ENCODE measurements at places on chromosomes 7 and 10.

GRCh38 chr7:29898301-29898700, 91.3 kb downstream of the SCRN1 start:
- DNase-seq, result no peak

- DNase-seq, result no peak
These were observed 11.7 kb downstream of the SLC39A12 start for GRCh38 chr10:17963431-17963830.

DNA sequence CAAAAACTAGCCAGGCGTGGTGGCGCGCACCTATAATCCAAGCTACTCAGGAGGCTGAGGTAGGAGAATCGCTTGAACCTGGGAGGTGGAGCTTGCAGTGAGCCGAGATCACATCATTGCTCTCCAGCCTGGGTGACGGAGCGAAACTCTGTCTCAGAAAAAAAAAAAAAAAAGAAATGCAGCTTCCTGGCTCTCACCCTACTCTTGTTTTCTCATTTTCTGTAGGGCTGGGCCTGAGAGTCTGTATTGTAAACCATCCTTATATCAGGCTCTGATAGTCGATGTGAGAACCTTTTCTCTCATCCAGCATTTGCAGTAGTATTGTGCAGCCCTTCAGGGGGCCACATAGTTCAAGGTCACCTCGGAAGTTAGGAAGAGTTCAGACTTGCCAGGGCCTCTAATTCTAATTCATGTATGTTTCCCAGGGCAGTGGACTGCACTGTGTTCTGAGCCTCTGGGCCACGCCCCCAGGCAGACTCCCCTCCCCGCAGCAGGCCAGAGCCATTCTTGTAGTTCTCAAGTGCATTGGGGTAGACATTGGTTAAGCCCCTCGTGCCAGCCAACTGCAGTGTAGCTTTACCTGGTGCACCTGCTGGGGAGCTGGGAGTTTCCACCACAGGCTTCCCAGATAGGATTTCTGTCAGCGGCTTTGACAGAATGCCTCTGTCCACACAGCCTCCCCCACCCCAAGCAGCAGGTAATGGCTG, 38.3 kb upstream of the PDCD4 start:
- no peak for DNase-seq

DNA sequence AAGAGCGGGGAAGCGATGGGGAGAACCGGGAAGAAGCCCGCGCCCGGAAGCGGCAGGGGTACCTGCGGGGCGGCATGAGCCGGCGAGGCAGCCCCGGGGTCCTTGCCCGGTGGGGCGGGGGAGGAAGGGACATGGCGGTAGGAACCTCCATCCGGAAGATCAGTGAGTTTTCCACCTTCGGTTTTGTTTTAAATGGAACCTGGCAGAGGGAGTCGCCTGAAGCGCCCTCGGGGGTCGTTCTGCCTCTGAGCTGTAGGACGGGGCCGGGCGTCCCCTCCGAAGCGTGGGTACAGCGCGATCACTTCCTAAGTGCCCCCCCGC, 471 bp downstream of the PFKP start:
- no peak for DNase-seq

DNA sequence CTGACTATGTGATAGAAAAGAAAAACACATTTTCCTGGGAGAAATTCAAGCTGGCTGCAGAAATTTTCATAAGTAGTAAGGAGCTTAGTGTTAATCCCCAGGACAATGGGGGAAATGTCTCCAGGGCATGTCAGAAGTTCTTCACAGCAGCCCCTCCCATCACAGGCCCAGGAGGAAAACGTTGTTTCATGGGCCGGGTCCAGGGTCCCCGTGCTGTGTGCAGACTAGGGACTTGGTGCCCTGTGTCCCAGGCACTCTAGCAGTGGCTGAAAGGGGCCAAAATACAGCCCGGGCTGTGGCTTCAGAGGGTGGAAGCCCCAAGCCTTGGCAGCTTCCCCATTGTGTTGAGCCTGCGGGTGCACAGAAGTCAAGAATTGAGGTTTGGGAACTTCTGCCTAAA, 99.0 kb upstream of the ASAH2 start:
- DNase-seq, result no peak

DNA sequence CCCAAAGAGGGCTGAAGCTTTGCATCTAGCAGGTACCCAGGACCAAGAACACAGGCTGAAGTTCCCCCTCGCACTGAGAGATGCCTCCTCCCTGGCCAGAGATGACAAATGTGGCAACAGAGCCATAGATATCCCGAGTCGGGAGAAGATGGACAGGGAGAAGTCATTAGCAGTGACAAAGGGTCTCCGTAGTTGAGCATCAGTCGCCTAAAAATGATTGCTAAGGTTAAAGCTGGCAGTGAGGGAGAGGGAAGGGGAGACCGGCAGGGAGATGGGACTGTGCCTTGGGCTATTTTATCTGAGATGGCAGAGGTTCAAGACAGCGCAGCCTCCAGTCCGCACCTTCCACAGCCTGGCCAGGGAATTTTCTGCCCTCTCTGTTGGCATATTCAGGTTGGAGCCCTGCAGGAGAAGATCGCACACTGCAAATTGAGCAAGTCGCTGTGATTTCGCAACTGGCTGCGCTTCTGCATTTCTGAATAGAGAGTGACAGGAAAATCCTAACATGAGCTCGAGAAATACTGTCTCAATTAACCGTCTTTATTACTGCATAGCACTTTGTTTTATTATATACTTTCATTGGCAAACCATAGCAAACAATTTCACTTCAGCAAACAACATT, 238.9 kb upstream of the GPR26 start:
- DNase-seq, result no peak

DNA sequence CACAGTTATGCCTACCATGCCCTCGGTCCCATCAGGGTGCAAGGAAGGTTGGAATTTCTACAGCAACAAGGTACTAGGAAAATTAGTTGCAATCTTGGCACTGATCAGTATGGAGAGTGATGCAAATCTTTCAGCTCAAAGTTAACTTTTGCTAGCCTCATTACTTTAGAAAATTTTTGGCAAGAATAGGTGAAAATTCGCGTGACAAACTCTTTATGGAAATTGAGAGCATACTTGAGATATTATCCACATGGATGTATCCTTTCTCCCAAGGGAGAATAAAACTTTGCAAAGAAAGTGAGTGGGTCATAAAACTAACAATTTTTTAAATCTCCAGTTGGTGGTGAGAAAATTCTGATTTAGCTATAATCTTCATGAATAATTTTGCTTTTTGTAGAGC, 71.1 kb upstream of the SLC39A12 start:
- no peak for DNase-seq

DNA sequence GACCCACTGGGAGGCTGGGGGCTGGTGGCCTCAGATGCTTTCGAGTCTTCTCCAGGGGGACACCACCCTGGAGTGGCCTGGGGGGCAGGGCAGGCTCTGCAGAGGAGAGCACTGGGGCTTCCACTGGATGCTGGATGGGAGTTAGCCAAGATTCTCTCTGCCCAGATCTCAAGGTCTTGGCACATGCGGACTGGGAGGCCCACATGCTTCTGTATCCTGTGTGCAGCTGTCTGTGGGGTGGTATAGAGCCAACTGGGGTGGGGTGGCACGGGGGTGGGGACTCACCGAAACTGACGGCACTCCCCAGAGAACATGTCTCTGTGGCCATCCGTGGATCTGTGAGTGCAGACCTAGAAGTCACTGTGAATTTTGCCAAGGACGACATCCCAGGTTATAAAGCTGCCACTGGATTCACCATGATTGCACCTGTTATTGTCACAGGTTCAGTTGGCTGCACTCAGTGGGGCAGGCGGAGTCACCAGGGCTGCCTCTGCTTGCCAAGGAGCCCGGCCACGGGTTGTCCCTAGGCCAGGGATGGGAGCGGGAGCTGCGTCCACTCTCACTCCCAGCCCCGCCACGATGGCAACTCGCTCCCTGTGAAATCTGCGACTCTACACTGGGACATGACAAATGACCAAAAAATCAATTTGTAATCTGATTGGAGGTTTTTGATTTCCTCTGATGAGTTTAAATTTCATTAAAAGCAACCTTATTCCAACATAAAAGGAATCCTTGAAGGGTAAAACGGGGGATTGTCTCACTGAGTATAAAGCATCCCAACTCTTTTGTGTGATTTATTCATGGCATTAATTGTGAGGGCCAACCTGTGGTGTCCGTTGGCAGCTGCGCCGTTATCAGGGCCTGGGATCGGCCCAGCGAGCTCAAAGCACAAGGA, 131.3 kb downstream of the EBF3 start:
- no peak for DNase-seq

GRCh38 chr7:47383072-47383471, 198.8 kb downstream of the TNS3 start:
- DNase-seq, result peak; percentile 87

DNA sequence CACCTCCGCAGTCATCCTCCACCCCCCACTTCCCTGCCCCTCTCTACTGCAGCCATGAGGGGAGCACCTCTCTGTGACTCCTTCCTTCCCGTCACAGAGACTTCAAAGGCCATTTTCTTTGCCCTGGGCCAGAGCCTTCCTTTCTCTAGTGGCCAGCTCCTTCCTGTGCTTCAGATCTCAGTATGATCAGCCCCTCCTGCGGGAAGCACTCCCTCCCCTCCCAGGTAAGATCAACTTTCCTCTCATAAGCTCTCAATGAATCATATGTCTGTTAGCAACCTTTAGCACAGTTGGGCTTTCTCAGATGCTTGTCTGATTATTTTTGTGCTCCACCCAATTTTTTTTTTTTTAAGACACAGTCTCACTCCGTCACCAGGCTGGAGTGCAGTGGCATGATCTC, 241.0 kb upstream of the PRSS1 start:
- no peak for DNase-seq

- DNase-seq, result no peak
These were observed 92.0 kb downstream of the ZFAND4 start for GRCh38 chr10:45580371-45581215.

GRCh38 chr7:155792999-155793560, 19.2 kb downstream of the SHH start:
- no peak for DNase-seq

DNA sequence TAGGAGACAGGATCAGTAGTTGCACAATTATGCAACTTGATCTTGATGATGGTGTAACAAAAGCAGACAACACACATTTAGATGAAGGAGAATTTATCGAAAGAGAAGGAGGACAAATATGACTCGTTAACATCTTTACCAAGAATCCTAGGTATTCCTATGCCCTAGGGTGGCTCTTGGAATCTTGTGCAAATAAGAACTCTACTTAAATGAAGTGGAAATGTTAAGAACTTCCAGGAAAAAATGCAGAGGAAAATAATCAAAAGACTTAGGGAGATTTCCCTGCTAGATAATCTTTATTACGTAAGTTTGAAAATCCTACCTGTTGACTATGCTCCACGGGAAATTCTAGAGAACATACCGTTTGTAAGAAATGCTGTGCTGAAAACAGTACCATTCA, 485.4 kb downstream of the POM121L12 start:
- DNase-seq, result no peak

- DNase-seq, result peak; percentile 89
These were observed 142.9 kb upstream of the ZMIZ1 start for GRCh38 chr10:78925800-78926319.

- DNase-seq, result no peak
These were observed 261.6 kb downstream of the TNS3 start for GRCh38 chr7:47320296-47320695.

GRCh38 chr10:17213646-17214349, 12.3 kb upstream of the TRDMT1 start:
- no peak for DNase-seq

GRCh38 chr7:107503687-107504086, 33.8 kb downstream of the GPR22 start:
- DNase-seq, result no peak

DNA sequence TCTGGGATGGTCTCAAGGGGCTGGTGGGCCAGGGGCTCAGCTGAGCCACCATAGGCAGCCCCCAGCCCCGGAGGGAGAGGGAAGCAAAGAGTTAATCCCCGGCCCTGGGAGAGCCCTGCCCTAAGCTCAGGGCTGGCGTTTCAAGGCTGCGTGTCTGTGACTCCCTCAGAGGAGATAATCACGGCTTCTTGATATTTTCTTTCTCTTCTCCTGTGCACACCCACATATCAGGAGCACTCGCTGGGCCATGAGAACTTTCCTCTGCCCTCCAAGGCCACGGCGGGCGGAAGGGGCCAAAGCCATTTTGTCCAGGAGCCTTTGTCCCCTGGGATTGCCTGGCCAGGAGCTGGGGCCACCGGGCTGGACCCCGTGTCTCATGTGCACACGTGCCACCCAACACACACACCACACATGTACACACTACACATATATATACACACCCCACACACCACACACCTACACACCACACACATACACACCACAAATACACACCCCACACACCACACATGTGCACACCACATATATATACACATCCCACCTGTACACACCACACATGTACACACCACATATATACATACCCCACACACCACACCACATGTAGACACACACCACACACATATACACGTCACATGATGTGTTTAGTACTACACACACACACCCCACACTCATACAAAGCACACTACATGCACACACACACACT, 16.9 kb downstream of the VENTX start:
- no peak for DNase-seq

DNA sequence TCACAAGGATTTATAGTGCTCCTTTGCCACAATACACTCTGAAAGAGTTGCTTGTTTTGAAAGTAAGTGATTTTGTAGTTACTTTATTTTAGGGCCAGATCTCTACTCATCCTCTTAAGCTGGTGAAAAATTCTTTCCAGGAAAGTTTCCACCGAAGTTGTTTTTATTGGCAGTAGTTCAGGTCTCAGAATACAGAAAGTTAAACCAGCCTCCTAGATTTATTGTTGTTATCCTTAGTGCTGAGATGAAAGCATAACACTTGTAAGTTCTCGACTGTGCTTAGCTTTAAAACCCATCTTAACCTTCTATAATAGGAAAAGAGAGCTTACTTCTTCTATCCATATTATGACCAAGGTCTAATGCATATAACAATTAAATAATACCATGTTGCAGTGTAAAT, 5.5 kb downstream of the AP3M1 start:
- DNase-seq, result peak; percentile 65

DNA sequence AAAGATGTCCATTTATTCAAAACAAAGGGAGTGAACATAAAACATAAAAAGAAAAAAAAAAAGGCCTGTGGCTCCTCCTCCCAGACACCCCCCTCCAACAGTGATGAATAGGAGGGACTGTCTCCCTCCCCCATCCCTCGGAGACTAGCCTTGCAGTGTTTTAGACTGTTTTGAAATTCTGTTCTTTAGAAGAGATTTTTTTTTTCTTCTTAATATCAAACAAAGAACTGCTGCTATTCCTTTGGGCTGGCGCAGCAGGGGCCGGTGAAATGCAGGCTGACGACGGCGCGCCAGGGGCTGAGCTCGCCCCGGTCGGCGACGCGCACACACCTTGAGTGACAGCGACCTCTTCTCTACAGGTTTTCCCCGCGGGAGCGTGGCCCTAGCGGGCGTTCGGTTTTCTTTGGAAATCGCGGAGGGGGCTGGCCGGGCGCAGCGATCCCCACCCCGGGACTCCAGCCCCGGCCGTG, at the start of gene LANCL2:
Gene LANCL2 (plus strand): TSS at position 133 of the 470 bp plus-strand sequence. CDS start 689 bp downstream, outside the sequence.
- peak; percentile 26 for DNase-seq

DNA sequence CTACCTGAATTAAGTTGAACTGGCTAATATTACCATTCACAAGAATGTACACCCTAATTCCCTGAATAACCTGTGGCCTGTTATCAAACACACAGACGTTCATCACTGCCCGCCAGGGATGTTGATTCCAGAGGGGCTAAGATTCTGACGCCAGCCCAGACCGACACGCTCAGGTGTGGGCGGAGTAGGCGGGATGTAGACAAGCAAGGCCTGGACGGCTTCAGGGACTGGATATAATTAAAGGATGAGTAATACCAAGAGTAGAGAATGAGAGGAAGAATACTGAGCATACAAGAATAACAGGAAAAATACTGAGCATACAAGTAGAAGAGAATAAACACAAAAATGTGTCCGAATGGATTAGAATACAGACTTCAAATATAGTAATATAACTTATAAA, 29.0 kb downstream of the CUBN start:
- DNase-seq, result no peak

All from AG08395 (cell line).